ENCODE measurements at places on chromosomes 11 and 22.

- DNase-seq, result no peak
Measured at GRCh38 chr11:72242141-72242540, 1.8 kb downstream of the PHOX2A start.

DNA sequence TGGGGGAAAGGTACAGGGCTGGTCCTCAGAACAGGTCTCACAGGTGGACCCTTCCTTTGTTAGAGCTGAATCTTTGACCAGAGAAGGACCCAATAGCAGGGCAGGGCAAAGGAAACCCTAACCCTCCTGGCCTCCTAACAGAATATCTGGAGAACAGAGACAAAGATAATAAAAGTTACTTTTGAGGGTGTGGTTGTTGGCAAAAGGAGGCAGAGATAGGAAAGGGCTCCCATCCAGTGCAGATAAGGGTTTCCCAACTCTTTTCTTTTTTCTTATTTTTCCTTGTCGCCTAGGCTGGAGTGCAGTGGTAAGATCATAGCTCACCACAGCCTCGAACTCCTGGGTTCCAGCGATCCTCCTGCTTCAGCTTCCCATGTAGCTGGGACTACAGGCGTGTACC, 11.9 kb downstream of the PCSK7 start:
- no peak for DNase-seq

- DNase-seq, result no peak
Measured at GRCh38 chr11:15471895-15472799, 357.4 kb downstream of the INSC start.

- DNase-seq, result no peak
Measured at GRCh38 chr22:37196539-37197450, 8.7 kb upstream of the C1QTNF6 start.

DNA sequence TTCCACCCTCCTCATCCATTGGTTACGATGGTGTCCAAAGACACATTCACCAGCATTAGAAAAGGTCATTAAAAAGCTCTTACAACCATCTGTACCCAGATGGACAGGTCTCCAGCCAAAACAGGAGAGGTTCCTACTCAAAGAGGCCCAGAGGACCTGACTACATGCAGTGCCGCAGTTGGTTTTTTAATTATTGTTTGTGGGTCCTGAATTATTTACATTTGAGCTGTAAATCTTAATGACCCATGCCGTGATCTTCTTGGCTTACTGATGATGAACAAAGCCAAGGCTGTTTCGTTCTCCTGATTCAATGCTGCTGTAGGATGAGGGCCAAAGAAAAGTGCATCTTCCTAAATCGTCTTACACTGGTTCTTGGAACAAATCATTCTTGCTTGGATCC, 83.7 kb downstream of the CADM1 start:
- DNase-seq, result no peak

DNA sequence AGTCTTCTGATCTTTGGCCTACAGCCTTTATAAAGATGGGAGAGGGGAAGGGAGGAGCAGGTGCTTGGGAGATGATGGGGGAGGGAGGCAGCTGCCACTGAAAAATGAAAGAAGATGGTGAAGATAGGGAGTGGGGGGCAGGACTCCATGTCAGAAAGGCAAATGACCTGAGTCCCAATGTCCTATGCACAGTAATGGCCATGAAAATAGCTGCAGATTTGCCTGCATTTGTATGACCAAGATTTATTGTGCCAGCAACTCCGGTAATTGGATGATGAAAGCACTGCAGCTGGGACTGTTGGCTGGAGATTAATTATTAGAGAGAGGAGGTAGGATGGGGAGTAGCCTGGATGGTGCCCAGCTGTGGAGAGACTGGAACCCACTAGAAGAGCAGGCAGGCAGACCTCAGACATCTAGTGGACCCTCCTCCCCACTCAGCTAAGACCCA, 36.1 kb downstream of the NEU3 start:
- DNase-seq, result no peak

- no peak for DNase-seq
Measured at GRCh38 chr22:31342389-31343140, 3.6 kb downstream of the PATZ1 start.

- DNase-seq, result no peak
Measured at GRCh38 chr22:20193761-20194494, 43.1 kb upstream of the CCDC188 start.

DNA sequence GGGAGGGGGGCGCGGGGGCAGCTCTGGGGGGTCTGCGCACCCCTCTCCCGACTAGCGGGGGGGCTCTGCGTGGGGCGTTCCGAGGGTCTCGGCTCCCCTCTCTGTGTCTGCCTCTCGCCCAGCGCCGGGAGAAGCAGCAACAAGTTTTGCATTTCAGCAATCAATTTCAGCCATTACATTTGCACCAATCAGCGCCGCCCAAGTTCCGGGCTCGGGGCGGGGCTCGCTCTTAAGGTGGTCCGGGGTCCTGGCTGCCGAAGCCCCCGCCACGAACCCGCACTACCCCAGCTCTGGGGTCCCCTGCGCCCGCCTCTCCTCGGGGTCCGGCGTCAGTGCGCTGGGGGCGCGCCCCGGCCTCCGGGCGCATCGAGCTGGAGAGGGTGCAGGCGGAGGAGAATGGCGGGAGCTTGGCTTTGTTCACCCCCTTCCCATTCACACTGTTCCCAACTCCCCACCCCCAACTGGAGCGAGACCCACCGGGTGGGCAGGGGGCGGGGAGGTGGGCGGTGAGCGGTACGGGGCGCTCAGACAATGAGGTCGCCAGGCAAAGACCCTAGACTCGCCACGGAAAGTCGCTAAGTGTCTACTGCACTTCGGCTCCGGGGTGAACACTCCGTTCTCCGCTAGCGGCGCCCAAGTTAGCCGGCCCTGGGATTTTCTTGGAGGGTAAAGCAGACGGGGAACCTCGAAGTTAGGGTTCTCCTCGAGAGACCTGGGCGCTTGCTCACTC, at the start of gene MN1:
Gene MN1 (minus strand): TSS at position 141 of the 730 bp plus-strand sequence. CDS start 1,213 bp downstream, outside the sequence.
- no peak for DNase-seq

GRCh38 chr22:29080106-29080975, 7.5 kb downstream of the KREMEN1 start:
- no peak for DNase-seq

GRCh38 chr22:37525746-37526350, 6.6 kb upstream of the CARD10 start:
- no peak for DNase-seq

GRCh38 chr11:22304337-22304961, 33.7 kb upstream of the SLC17A6 start:
- no peak for DNase-seq

DNA sequence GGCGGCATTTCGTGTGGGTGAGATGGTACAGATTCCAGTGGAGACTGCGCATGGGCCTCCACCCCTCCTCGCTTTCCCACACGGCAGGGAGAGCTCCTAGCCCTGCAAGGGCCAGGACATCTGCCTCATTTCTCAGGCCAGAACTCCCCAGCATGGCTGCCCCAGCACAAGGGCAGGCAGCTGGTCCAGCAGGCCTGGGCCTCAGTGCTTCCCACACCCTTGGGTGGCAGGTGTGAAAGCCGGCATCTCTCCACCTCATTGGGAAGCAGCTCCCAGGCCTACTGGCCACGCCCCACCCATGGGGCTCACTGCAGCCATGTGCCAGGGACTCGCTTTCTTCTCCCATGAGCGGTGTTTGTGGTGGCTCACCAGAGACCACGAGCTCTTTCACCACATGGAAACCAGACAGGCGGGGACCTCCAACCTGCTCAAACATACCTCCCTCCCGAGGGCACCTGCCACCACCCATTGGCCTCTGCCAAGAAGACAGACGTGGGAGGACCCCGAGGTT, 79.1 kb downstream of the NAT10 start:
- DNase-seq, result no peak

- no peak for DNase-seq
Measured at GRCh38 chr11:107716884-107717532, 5.2 kb upstream of the SLN start.

DNA sequence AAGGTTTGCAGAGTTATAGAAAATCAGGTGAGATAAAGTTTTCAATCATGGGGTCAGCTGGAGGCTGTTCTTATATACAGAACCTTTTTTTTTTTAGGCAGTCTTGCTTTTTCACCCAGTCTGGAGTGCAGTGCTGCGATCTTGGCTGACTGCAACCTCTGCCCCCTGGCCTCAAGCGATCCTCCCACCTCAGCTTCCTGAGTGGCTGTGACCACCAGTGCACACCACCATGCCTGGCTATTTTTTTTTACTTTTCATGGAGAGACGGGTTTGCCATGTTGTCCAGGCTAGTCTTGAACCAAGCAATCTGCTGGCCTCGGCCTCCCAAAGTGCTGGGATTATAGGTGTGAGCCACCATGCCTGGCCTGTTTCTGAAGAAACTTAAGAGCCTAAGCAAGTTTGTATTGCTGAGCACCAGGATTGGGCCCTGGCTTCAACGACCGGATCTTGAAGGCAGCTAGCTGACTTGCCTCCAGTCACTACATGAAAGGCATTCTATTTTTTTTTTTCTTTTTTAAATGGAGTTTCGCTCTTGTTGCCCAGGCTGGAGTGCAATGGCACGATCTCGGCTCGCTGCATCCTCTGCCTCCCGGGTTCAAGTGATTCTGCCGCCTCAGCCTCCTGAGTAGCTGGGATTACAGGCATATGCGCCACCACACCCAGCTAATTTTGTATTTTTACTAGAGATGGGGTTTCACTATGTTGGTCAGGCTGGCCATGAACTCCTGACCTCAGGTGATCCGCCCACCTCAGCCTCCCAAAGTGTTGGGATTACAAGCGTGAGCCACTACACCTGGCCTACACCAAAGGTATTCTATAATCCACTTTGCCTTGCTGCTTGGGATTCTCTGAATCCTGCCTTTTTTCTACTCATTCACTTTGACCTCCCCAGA, 7.6 kb downstream of the XBP1 start:
- no peak for DNase-seq

GRCh38 chr11:47271961-47272661, 2.2 kb downstream of the MADD start:
- DNase-seq, result no peak

DNA sequence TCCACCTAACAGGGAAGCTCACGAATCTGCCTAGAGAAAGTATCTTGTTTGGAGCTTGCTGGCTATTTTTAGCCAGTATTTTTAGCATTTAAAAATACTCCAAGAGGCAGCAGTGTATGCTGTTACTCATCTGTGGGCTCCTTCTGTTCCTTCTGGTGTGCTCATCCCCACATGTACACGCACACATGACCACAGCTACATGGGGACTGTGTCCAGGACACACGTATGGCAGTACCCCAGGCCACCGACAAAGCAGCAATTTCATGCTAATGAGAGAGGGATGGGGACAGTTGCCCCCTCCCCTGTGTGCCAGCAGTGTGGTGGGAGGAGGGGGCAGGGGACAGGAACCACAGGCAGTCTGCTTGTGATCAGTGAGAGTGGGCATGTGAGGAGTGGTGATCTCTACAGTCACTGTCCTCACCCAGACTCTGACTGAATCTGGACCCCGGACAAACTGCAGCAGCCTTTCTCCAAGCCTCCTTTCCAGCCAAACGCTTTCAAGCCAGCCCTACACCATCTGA, 16.4 kb downstream of the USP2 start:
- no peak for DNase-seq

DNA sequence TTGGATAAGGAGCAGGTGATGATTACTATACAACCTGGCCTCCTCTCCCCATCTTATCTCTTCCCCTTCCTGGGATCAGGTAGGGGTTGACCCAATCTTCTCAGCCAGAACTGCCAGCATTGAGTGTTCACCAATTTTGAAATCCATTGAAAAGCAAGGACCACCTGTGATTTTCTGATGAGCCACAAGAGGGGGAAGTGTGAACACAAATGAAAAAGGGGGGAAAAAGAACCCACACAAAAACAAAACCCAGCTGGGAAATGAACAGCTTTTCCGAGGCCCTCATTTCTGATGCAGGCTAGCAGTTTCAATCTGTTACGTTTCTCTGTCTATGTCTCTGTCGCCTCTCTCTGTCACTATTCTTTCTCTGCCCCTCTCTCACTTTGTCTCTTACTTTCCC, 161.9 kb downstream of the INSC start:
- no peak for DNase-seq

DNA sequence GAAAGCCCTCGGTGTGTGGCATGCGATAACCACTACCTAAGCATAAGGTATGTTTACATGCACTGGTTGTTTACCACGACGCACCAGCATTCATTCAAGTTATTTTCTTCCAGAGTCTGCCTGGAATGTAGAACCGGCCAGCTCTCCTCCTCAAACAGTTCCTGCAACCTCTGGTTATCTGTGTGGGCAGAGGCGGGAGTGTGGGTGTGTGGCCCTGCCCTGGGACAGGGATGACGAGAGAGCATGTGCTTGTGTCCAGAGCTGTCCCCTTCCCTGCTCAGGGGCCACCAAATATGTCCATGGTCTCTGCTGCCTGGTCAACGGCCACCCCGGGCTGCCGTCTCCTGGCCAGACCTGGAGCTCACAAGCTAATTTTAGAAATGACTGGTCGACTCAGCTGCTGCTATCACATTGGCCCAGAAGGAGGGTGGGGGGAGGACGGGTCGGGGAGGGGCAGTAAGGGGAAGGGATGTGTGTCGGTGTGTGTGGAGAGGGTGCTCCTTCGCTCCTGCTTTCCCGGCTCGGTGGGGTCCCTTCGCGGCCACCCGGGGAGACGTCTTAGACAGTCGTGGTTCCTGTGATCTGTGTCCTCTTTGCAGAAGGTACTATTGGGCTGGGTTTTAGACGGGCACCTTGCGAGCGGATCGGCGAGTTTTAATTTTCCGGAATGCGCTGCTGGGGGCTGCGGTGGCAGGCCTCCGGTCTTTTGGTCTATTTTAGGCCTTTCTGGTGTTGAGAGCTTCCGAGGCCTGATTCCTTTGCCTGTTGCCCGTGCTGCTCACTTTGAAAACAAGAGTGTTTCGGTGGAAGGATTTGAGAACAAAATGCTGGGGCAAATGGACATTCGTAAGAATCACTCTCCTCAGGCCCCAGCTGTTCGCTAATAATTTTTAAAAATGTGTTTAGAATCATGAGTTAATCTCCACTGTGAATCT, at the start of gene MYO18B:
Gene MYO18B (plus strand): TSS at position 497 of the 935 bp plus-strand sequence. CDS start 18,905 bp downstream, outside the sequence.
- no peak for DNase-seq

DNA sequence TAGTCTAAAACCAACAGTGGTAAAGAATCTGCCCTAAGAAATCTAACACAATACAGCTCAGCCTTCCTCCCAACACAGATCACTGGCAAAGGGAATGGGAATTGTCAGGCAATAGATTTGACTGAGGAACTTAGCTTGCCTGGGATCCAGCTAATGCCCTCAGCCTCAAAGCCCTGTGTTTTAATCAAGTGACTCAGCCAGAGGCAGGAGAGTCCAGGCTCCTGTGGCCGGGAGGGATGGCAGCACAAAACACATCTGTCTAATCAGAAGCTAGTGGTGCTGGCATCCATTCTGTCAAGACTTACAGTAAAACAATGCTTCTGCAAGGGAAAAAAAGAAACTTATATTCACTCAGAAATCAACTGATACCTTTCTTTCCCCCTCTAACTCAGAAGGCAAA, 5.6 kb downstream of the SYTL2 start:
- no peak for DNase-seq

DNA sequence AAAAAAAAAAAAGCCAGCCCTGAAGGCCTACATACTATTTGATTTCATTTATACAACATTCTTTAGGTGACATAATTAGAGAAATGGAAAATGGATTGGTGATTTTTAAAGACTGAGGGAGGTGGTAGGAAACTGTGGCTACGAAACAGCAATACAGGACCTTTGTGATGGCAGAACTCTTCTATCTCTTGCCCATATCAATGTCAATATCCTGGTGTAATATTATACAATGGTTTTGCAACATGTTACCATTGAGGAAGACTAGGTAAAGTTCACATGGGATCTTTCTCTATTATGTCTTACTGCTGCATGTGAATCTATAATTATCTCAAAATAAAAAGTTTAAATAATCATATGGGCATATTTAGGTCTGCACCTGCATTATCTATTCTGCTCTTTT, 371.2 kb downstream of the ETS1 start:
- DNase-seq, result no peak
